ENCODE measurements at places on chromosomes 12 and 14. TPM values are rescaled to one million over a fixed set of nuclear protein-coding genes. Genes with fewer than 3 reads are reported as not detected.

The CMA1 gene
- total RNA-seq = not detected

The INHBC gene
- not detected for total RNA-seq

The MYO1H gene
- total RNA-seq = not detected

The CRADD gene
- total RNA-seq = 12.3 TPM

The P2RX2 gene
- not detected for total RNA-seq

The PIWIL1 gene
- total RNA-seq = not detected

The MMP17 gene
- total RNA-seq = 7.8 TPM

The SDS gene
- not detected for total RNA-seq

The CDH24 gene
- total RNA-seq = 5.1 TPM

The RASSF8 gene
- 149 TPM for total RNA-seq

The FGF6 gene
- not detected for total RNA-seq
